Activated T-helper 2 cell treated with anti-CD3 and anti-CD28 coated beads, Interferon-gamma antibody, Interleukin-2, Interleukin-4, amounts not matched to agents 10 μg/mL and 5 μg/mL and 100 μg/mL, durations not matched to agents 14 hours and 24 hours and 36 hours (primary cell): ENCODE measurements at places on chromosomes 4 and X. TPM values are rescaled to one million over a fixed set of nuclear protein-coding genes. Genes with fewer than 3 reads are reported as not detected.

- H3K4me3 ChIP-seq, result no peak overlapping the region
- no peak for DNase-seq
- no peaks in the 10 kb centered on the region for H3K36me3 ChIP-seq
- no peak overlapping the region for H3K27ac ChIP-seq
Observed at GRCh38 chr4:88090898-88091297, 67.5 kb downstream of the ABCG2 start.

DNA sequence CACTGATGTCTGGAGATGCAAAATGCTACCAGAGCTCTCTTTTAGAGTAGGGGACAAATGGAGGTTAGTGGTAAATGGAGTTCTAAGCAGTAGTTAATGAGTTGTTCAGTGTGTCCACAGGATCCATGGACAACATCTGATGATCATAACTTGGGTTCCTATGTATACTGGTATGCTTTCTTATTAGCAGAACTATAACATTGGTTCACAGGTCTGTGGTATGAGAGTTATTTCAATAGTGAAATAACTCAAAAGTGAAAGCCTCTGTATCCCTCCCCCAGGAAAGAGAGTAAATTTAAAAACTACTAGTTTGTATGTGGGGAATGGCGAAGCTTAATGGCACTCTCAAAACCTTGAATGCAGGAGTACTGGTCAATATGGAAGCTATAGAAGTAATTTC lies 363.5 kb upstream of the EMCN start:
- H3K4me3 ChIP-seq, result no peak overlapping the region
- DNase-seq, result no peak
- no peaks in the 10 kb centered on the region for H3K4me1 ChIP-seq
- H3K36me3 ChIP-seq, result no peaks in the 10 kb centered on the region

- no peaks in the 10 kb centered on the region for H3K4me1 ChIP-seq
- H3K4me3 ChIP-seq, result no peak overlapping the region
- H3K27ac ChIP-seq, result no peak overlapping the region
- H3K27me3 ChIP-seq, result no peaks in the 10 kb centered on the region
- no peak for DNase-seq
- H3K36me3 ChIP-seq, result no peaks in the 10 kb centered on the region
Observed at GRCh38 chr4:4677556-4678522, 136.0 kb upstream of the STX18 start.

PHKA1 gene
- 10.7 and 11.5 TPM in 2 replicates for total RNA-seq

CLCN4 gene
- 0.14 and 0.16 TPM in 2 replicates for total RNA-seq
